CD4-positive, alpha-beta T cell treated with Interleukin-17A for 4 hours (primary cell): ENCODE measurements at places on chromosomes 2 and 18.

DNA sequence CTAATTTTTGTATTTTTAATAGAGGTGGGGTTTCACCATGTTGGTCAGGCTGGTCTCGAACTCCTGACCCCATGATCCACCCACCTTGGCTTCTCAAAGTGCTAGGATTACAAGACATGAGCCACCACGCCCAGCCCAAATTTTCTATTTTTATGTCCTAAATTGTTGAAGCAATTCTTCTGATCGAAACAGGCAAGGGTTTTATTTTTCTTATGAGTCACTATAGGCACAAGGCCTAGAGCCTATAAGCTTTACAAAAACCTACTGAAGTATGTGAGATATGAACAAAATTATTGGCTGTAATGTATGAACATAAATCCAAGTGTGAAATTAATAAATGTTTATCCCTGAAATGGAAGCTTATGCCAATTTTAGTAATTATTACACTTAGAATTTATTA, 464.2 kb upstream of the NRP2 start:
- no peak for DNase-seq

DNA sequence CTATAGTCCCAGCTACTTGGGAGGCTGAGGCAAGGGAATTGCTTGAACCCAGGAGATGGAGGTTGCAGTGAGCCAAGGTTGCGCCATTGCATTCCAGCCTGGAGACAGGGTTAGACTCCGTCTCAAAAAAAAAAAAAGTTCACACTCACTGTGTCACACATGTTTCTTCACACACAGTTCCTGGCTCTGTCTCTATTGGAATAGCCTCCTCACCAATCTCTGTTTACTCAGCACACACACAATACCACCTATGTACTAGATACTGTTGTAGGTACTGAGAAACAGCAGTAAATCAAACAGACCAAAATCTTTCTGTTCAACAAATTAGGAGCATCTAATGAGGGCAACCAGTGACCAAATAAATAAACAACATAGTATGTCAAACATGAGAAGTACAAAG, 3.3 kb downstream of the TTC31 start:
- no peak for DNase-seq

- DNase-seq: no peak
Measured at GRCh38 chr2:61962095-61962984, 56.9 kb downstream of the COMMD1 start.

DNA sequence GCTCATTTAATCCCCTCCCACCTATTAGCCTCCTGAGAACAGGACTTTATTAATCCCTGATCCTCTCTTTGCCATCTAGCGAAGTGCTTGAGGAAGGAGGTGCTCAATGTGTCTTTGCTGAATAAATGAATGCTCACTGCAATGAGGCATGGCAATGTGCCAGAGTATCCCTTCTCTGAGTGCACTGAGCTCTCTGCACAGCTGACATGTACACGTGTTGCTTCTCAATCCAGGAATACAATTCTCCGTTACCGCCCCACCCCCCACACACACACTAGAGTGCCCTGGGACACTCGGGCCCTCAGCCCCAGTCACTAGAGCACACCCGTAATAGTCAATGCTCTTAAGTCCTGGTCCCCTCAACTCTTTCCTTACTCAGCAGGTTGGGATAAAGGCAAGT, 41.4 kb downstream of the FAM178B start:
- DNase-seq: no peak

GRCh38 chr2:43609290-43609918, 13.6 kb upstream of the THADA start:
- DNase-seq: peak; percentile 49

GRCh38 chr2:26986576-26986975, 16.1 kb downstream of the MAPRE3 start:
- DNase-seq: no peak
